ENCODE measurements at places on chromosomes 16 and 17.

DNA sequence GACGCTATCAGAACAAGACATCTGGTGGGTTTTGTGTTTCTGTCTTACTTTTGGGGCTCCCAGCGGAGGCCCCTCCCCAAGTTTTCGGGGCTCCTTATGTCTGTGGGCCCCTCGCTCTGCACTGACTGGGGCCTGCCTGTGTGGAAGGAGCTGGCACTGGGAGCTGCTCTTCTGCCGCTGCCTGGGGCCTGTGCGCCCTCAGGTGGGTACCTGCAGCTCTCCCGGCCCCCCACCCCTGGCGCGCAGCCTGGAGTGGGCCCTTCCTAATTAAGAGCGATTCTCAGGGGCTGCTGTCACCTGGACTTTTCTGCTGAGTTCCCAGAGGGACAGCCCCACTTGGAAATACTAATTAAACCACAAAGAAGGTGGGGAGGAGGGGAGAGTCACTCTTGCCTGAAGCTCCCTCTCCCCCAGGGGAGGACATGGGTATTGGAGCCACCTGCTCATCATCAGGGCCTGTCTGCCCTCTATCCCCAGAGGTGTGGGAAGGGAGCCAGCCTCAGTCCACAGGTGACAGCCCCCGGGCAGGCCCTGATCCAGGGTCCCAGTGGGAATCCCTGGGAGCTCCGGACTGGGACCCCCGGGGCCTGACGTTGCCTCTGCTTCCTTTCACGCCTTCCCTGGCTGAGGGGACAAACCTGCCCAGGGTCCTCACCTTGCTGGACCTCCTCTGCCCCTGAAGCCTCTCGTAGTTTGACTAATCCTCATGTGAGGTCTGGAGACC, 36.5 kb downstream of the GSE1 start:
- DNase-seq = no peak

- DNase-seq = no peak
Observed at GRCh38 chr16:88472069-88472468, 19.0 kb downstream of the ZFPM1 start.

- DNase-seq = no peak
Observed at GRCh38 chr17:75341784-75342486, 52.7 kb upstream of the SLC25A19 start.

- no peak for DNase-seq
Observed at GRCh38 chr16:9964426-9964825, 217.8 kb downstream of the GRIN2A start.

DNA sequence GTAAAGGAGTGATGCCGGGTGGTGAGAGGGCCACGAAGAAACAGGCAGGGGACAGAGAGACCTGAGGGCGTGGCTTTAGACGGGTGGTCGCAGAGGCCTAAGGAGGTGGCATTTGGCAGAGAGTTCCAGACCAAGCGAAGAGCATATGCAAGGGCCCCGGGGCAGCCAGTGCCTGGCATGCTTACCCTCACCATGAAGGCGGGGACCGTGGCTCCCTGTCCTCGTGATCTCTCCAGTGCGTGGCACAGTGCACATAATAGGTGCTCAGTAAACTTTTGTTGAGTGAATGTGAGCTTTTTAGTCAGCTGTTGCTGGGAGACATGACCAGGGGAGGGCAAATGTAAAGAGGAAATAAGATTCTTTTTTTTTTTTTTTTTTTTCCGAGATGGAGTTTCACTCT, 245.6 kb upstream of the GSE1 start:
- no peak for DNase-seq

GRCh38 chr17:37770631-37771518, 26.0 kb upstream of the HNF1B start:
- DNase-seq = peak; percentile 21

- DNase-seq = no peak
Observed at GRCh38 chr16:13913374-13914292, 6.3 kb upstream of the ERCC4 start.

- DNase-seq = no peak
Observed at GRCh38 chr16:22937169-22937568, 123.2 kb downstream of the HS3ST2 start.

DNA sequence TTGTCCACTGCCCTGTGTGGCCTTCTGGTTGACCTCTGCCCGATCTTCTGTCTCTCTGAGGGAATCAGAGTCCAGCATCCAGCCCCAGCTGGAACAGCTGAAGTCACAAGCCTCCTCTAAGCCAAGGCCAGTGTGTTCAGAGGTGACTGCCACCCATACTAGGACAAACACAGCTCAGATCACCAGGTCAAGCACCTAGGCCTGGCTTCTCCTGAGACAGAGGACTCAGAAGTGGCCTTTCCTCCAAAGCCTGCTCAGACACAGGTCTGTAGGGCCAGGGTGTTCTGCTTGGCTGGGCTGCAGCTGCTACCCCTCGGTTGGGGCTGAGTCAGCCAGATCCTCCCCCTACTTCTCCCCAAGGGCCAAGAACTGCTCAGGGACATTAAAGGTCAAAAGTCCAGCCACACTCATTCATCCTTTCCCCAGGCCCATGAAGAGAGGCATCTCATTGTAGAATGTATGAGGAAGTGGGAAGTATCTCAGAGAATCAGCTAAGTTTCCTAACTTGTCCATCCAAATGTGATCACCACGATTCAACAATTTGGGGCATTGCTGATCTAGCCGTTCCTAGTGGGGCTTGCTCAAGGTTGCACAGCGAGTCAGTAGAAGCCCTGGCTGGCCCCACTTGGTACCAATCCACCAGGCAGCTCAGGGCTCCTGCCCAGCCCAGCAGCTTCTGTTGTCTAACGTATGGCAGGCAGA, 7.6 kb downstream of the SLC46A1 start:
- no peak for DNase-seq

GRCh38 chr16:66081775-66082366, 284.6 kb upstream of the CDH5 start:
- DNase-seq = no peak

DNA sequence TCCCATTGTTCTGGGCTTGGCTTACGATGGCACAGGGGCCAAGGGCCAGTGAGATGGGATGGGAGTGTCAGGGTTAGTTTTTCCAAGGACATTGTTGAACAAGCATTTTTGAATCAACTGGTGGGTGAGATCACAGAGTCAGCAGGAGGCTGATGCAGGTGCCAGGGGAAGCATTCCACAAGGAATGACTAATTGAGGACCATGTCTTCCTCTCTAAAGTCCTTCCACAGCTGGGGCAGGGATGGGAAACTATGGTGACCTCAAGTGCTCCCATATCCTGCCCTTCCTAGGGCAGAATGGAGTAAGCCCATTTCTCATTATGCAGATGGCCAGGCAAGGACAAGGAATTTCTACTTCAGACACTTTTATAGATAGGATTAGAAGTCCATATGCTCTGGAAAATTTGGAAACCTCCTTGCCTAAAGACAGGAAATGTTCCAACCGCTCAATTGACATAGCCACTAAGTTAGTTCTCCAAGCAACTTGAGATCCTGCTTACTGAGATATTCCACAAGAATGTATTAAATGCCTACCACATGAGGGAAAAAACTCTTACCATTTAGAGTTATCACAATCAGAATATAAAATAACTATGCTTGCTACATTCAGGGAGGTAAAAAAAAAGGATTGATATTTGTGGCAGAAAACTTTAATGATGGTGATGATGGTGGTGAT, 21.2 kb upstream of the ENGASE start:
- DNase-seq = no peak

- no peak for DNase-seq
Observed at GRCh38 chr16:89565256-89565505, 4.7 kb downstream of the RPL13 start.

- no peak for DNase-seq
Observed at GRCh38 chr17:32460054-32460453, 15.7 kb downstream of the PSMD11 start.

DNA sequence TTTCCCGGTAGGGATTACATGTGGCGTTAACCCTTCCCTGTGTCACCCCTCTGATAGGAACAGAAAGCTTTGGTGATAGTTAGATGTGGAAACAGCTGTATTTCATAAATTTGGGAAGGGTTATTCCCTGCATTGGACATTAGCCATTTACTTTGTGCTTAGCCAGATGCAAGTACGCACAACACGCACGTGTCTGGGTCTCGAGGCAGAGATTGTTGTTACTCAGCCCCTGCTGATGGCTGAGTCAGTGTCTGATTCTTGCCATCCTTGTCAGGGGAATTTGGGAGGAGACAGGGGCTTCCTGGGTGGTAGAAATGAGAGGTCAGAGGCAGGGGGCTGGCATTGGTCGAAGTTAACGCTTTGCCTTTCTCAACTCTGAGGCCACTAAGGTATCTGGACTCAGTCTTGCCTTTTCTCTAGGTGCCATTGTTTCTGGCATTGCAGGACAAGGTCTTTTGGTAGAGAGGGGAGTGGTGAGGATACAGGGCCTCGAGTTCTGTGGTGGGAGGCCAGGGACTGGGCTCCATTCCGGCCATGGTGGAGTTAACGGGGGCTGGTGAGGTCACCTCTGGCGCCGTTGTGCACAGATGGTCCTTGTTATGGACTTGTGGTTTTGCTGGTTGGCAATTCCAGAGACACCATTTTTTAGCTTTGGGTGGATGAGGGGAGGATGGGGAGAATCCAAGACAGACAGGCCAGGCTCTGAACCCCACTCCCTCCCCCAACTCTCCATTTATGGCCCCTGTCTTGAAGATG, 8.2 kb downstream of the MMP2 start:
- no peak for DNase-seq

DNA sequence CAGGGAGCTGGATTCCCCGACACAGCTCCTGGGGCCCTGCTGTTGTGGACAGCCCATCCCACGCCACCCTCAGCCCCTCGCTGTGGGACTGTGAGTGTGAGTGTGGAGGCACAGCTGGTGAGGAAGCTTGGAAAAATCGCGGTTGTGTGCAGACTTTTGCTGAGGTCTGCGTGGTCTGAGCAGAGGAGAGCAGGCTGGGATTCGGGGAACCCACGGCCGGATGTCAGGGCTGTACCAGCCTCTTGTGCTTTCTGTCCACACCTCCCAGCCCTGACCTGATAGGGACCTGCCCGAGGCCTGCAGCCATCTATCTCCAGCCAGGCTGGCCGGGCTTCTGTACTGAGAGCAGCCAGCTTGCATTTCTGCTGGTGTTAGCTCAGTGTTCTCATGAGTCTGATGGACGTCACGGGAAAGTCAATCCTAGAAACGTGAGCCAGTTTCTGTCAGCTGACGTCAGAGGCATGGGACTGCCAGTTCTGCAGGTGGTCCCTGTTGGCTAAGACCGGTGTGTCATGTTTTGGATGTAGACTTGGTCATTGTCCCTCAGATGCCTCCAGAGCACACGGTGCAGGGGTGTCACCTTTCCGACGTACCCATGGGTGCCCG, 72.8 kb upstream of the ZNF750 start:
- DNase-seq = no peak

DNA sequence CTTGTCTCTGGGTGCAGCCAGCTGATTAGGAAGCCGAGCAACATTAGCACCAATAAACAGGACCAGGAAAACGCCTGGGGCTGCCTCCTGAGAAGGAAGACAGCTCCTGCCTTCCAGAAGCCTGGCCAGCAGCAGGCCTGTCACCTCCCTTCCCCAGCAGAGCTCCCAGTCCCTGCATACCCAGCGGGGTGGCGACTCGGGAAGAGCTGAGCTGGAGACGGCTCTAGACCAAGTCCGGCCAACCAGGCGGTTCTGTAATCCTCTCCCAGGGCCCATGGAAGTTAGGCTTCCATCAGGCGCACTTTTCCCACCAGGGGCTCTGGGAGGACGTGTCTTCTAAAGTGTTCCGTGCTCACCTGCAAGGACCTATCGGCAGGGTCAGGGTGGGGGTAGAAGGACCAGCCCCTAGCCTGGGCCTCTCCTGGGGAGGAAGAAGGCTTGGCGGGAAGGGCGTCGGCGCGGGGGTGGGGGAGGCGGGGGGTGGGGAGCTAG, 12.0 kb upstream of the CLUH start:
- DNase-seq = no peak

DNA sequence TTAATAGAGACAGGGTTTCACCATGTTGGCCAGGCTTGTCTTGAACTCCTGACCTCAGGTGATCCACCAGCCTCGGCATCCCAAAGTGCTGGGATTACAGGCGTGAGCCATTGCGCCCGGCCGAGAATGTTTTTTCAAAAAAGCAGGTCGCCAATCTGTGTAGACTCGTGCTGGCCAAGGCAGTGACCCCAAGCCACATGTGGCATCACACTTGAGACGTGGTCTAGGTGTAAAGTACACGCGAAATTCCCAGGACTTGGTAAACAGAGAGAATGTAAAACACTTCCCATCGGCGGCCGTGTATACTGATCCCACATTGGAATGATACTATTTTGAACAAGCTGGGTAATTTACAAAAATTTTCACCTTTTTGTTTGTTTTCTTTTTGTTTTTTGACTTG, 41.1 kb downstream of the TBC1D16 start:
- no peak for DNase-seq

- DNase-seq = no peak
Observed at GRCh38 chr17:21194226-21194625, 19.7 kb downstream of the TMEM11 start.

GRCh38 chr16:1026784-1027500, 45.4 kb downstream of the SOX8 start:
- DNase-seq = no peak

GRCh38 chr17:17868641-17869522, 32.1 kb upstream of the SREBF1 start:
- no peak for DNase-seq

- no peak for DNase-seq
Observed at GRCh38 chr17:32732900-32733299, 144.0 kb downstream of the MYO1D start.

DNA sequence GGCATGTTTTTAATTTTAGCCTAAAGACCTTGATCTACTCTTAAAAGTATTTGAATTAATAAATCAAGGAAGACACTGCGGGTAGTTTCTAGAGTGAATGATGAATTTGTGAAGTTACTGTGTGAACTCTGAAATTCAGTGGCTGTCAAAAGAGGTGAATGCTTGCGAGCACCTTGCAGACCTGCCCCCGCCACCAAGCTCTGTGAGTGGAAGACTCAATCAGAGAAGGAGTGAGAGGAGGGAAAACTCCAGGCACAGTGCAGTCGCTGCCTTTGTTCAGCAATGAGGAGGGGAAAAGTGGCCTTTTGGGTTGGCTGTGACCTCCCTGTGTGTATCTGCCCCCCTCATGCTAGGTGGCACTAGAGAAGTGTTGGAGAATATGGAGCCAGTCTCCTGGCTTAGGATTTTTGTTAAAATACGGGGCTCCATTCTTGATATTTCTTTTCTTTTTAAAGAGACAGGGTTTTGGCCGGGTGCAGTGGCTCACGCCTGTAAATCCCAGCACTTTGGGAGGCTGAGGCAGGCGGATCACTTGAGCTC, 53.0 kb downstream of the LDHD start:
- no peak for DNase-seq

DNA sequence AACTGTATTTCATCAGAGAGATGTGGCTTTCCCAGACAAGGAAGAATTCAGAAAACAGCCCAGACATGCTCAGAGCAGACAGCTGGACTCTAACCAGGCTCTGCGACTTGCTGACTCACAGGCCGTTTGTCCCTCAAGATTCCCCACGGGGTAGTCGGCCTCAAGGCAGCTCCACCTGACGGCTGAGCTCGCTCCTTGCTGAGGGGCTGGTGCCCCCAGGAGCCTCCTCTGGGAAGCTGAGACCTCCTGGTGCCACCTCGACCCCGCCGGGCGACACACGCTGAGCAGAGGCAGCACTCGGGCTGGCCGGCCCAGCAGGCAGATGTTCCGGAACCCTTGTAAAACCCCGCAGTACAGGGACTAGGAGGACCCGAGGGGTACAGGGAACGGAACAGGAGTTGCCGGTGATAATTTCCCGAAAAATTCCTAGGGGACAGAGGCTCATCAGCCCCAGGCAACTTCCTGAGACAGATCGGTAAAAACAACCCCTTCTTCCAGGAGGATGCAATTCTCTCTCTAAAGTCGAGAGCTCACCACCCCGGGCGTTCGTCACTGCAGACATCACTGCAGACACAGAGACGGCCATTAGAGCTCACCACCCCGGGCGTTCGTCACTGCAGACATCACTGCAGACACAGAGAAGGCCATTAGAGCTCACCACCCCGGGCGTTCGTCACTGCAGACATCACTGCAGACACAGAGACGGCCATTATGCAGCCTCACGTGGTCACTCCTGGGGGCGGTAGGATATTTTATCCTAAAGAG, 19.9 kb downstream of the RPH3AL start:
- DNase-seq = no peak

Data from activated CD4-positive, alpha-beta T cell treated with anti-CD3 and anti-CD28 coated beads, Interleukin-2, amount 50 U/mL, for 1 hour (primary cell).